ENCODE measurements at places on chromosomes 12 and 14.

- DNase-seq = no peak
Observed at GRCh38 chr14:64238049-64238448, 56.1 kb downstream of the ESR2 start.

GRCh38 chr12:2679816-2680675, 114.7 kb upstream of the FKBP4 start:
- DNase-seq = no peak

GRCh38 chr12:77387214-77387613, 321.8 kb upstream of the E2F7 start:
- no peak for DNase-seq

GRCh38 chr12:6708960-6709394, 8.4 kb upstream of the PIANP start:
- no peak for DNase-seq

- no peak for DNase-seq
Observed at GRCh38 chr12:110763583-110763982, 20.9 kb upstream of the PPP1CC start.

GRCh38 chr12:32301216-32301615, 98.1 kb upstream of the FGD4 start:
- DNase-seq = no peak

DNA sequence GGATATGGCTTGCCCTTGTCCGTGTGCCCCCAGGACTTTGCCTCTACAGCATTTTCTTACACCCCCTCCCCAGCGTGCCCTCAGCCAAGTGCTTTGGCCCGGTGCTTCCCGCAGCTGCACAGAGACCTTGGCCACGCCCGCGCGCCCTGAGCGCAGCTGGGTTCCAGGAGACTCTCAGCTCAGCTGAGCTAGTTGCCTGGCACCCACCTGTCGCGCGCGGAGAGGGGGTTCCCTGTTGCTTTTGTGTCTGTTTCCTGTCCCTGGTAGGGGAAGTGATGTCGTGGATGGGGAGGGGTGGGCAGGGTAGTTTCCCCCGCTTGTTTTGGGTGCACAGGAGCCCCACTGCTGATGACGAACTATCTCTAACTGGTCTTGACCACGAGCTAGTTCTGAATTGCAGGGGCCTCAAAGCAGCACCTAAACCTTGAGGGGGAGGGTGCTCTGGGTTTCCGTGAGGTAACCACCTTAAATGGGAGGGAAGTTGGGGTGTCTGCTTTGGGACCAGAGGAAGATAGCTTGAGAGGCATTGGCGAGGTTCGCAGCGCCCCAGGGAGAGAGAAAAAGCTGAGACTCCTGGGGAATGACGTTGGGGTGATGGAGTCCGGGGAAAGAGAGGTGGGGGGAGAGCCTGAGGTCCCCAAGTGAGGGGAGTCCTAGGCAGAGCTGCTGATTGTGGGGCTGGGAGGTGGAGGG, 1.5 kb downstream of the DIO3 start:
- no peak for DNase-seq

- DNase-seq = no peak
Observed at GRCh38 chr12:98332642-98333041, 182.7 kb upstream of the TMPO start.

GRCh38 chr12:5254703-5255102, 177.2 kb upstream of the NTF3 start:
- DNase-seq = no peak

- DNase-seq = no peak
Observed at GRCh38 chr14:71395151-71395604, 487.9 kb downstream of the PCNX1 start.

- DNase-seq = no peak
Observed at GRCh38 chr12:46266869-46267574, 1.8 kb downstream of the SLC38A1 start.

GRCh38 chr14:75794615-75795038, 133.6 kb downstream of the TTLL5 start:
- no peak for DNase-seq

DNA sequence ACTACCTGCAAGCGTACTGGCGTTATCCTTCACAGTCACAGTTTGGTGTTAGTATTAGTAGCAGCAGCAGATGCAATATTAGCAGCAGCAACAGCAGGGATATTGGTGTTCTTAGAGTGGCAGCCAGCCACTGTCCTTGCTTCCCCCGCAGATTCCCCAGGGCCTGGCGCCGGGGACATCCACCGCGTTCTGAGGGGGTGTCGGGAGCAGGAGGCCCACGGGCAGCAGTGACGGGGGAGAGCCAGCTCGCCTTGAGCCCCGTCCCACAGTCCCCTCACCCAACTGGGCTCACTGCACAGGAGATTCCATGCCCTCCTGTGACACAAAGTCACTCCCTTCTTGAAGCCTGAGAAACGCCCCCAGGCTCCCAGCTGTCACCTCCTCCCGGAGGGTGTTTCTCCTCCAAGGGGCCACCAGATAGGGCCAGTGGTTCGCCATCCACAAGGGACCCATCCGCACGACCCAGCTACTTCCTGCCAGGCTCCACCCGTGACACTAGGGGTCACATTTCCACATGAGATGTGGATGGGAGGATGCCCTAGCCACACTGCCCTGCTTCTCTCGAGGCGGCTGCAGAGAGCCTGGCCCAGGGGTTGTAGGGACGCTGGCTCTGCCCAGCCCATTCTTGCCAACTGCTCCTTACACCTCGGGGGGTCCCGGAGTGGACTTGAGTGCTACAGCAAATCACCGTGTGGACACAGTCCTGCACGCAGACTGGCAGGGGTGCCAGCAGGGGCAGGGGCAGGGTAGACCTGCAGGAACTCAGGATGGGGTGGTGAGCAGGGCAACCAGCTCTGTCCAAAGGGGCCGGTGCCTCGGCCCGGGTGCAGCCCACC, 123.1 kb downstream of the PIWIL1 start:
- DNase-seq = no peak

- no peak for DNase-seq
Observed at GRCh38 chr14:30564868-30565248, 5.9 kb downstream of the G2E3 start.

GRCh38 chr12:4201333-4202100, 72.0 kb upstream of the CCND2 start:
- DNase-seq = no peak

DNA sequence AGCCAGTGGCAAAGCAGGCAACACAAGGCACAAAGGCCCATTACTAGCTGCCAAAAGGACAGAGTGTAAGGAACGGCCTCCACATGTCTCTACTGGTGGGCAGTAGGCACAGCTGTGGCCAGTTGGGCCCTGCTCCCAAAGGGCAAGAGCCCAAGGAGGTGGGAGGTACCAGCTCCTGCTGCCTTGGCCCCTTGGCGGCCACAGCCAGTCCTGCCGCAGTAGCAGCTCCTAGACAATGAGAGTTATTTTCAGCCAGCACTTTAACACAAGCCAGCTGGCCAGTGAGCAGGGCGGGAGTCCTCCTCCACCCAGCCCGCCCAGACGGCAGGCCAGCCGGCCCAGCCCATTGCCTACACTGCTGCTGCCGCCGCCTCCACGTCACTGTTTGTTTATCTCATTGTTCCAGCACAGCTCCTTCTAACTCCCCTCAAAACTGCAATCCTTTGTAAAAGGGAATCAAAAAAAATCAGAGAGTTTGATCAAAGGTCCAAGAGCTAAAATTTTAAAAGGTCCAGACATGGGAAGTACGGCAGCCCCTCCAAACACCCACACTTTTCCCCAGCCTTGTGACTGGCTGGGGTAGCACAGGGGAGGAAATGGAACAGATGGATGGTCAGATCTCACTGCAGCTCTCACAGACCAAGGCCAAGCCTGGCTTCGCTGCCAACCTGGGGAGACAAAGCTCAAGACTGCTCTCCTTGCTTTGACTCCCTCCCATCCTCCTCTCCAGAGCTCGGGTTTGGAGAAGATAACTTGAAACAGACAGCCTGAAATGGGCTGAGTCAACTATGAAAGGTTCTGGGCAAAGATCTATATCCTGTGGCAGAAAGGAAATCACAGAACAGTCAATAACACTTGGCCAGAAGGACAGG, 33.5 kb downstream of the FMNL3 start:
- DNase-seq = no peak

GRCh38 chr12:6323340-6323994, 13.0 kb downstream of the PLEKHG6 start:
- DNase-seq = peak; percentile 100

GRCh38 chr14:76500480-76500879, 124.5 kb downstream of the ESRRB start:
- DNase-seq = no peak
